Progenitor cell of endocrine pancreas (in vitro differentiated cells): ENCODE measurements at places on chromosomes 2 and 18. TPM values are rescaled to one million over a fixed set of nuclear protein-coding genes. Genes with fewer than 3 reads are reported as not detected.

DNA sequence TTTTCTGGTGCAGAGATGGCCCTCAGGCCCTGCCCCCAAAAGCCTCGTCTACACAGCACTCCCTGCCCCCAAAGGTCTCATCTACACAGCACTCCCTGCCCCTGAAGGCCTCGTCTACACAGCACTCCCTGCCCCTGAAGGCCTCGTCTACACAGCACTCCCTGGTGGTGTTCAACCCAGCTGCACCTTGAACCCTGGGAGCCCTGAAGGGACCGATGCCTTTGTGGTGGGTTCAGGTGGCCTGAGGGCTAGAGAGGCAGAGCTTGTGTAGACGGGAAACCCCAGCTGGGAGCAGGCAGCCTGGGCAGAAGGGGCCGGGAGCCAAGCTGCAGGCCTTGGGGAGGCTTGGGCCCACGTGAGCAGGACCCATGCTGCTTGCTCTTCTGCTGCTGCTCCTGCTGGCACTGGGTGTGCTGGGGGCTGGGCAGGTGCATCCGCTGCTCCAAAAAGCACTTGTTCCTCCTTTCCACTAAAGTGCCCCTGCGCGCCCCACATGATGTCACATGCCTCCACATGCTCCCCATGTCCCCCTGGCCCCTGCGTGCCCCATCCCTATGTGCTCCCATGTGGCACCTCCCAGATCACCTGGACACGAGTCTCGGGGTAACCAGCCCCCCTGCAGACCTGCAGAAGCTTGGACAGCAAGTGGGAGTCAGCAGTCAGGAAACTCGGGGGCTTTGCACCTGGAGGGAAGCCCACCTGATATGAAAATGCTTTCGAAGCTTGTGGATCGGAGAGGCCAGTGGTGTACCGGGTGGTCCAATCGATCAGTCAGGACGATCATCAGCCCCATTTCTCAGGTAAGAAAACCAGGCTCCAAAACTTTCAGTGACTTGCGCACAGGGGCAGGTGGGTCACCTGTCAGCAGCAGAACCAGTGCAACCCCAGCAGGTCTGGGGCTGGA lies 94.9 kb upstream of the CTDP1 start:
- DNase-seq: no peak

DNA sequence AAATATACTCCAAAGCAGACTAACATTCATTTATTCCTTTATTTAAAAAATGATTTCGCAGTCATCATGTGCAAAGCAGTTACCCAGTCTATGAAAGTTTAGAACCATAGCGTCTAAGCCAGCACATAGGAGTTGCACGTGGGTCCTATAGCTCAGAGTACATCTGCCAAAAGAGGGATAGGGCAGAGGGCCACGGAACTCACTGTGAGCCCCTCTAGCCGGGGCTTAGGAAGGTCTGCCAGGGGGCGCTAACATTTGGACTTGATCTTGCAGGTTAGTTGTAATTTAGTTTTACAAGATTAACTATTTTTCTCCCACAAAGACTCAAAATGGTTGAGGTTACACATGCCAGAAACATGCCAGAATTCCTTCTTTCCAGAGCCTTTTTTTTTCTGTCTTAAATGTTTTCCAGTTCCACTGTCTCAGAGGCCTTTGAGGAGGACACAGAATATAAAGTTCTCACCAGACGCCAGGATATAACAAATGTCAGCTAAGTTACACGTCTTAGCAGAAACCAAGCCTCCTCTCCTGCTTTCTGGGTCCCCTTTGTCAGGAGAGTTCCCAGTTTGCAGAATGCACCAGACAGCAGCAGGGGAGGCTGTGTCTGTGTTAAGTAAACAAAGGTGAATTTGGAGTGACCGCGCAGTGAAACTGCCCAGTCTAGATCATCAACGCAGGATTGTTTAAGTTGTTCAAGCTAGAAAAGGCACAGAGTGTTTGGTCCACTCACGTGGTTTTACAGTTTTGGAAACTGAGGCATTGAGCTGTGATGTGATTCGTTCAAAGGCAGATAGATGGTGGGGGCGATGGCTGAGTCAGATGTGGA lies 292.0 kb downstream of the PRKCE start:
- DNase-seq: no peak

GRCh38 chr2:202721621-202722020 lies 86.9 kb downstream of the FAM117B start:
- DNase-seq: no peak

DNA sequence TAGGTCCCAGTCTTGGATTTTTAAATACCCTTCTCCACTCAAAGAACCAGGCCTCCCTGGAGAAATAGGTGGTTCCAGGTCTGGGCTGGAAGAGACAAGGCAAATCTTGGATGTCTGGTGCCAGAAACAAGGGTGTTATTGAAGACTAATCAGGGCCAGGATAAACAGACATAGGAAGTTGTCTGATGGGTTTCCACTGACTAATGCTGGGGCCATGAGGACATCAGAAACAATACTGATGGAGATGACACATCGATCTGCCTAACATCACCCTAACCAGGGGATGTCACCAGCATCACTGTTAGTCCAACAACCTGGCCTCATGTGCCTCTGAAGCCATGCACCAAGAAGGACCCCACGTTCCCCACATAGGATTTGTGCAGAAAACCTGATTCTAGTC lies 42.5 kb upstream of the GLI2 start:
- DNase-seq: no peak

DNA sequence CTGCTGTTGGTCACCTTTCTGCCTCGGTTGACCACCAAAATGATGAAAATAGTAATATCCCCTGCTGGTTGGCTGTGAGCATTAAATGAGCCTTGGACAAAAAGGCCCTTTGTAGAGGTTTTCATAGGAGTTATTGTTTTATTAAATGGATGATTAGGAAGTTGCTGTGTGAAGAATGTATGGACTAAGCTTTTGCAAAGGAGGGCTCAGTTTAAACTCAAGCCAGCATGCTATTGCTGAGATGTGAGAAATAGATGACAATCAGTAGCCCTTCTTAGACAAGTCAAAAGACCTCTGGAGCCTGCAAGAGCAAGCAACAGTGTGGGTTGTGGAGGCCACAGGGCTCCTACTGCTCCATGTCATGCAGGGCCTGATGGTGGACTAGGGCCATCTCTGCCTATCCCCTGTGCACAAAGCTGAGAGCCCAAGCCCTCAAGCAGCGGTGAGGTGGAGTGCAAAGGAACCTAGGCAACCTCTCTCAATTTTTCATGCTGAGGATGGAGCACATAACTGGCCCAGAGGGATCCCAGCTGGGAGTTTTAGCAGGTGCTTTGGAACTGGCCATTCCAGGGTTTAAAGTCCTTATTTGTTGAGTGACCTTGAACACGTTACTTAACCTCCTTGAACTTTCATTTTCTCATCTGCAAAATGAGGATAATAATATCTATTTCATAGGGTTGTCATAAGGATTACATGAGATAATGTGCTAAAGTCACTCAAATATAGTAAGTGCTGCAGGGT lies 37.1 kb downstream of the FOSL2 start:
- DNase-seq: no peak

GRCh38 chr2:218857371-218858137 lies 2.1 kb upstream of the WNT6 start:
- no peak for DNase-seq

Gene CACNB4
- 2.3 and 2.5 TPM in 2 replicates for total RNA-seq
